ENCODE measurements at places on chromosomes 16 and 17.

- DNase-seq: no peak
Measured at GRCh38 chr17:77958716-77959125, 218 bp downstream of the TNRC6C start.

DNA sequence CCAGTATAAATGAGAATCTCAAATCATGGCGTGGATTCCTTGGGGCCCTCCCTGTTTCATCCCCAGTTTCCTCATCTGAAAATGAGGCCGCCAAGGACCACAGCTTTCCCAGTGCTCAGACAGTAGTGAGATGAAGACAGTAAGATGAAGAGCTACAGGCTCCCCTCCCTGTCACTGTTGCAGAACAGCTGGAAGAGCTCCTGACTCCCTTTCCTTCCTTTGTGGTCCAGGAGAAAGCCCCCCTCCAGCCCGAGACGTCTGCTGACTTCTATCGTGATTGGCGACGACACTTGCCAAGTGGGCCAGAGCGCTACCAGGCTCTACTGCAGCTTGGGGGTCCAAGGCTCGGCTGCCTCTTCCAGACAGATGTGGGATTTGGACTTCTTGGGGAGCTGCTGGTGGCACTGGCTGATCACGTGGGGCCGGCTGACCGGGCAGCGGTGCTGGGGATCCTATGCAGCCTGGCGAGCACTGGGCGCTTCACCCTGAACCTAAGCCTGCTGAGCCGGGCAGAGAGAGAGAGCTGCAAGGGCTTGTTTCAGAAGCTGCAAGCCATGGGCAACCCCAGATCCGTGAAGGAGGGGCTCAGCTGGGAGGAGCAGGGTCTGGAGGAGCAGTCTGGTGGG is 3.0 kb upstream of the EFTUD2 start:
- DNase-seq: no peak

- DNase-seq: no peak
Measured at GRCh38 chr16:69404275-69404805, 18.5 kb upstream of the TERF2 start.

- no peak for DNase-seq
Measured at GRCh38 chr16:28183484-28183883, 28.3 kb downstream of the XPO6 start.

DNA sequence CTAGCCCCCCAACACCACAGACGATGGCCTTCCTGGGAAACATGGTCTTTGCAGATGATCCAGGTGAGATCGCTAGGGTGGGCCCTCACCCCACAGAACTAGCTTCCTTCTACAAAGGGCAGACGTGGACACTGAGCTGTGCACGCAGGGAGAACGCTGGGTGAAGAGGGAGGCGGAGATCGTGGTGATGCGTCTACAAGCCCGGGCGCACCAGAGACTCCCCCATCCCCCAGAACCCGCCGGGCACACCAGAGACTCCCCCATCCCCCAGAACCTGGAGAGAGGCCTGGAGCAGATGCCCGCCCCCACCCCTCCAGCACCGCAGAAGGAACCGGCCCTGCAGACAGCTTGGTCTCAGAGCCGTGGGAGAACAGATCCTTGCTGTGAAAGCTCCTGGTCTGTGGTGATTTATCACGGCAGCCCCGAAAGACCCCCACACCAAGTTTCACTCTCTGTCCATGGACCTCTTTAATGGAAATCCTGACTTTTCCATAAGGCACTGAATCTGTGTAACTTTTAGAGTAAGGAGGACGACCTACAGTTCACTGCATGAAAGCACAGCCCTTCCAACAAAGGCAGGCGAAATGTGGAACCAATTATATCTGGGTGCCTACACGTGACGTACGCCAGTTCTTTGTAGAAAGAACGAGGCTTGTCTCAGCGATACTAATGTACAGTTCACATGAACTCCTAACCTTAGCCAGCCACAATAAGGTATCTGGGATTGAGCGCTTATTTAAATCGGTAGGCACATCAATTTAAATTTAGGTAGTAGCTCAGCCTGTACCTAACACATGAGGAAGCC is 88.5 kb downstream of the ANKRD11 start:
- no peak for DNase-seq

DNA sequence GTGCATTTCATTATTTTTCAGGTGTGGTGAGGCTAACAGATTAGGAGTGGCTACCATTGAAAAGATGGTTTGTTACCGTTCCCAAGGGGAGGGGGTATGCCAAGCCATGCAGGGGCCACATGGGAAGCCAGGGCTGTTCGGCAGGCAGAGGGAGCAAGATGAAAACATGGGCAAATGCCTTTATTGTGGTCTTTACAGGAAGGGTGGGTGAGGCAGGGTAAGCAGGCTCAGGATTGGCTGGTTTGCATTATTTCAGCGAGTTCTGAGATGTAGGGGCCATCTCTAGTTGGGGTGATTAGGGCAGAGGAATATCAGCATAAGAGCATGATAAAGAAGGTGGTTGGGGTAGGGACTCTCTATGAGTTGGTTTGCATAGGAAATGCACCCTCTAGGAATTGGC is 117.6 kb downstream of the CCT6B start:
- DNase-seq: no peak

DNA sequence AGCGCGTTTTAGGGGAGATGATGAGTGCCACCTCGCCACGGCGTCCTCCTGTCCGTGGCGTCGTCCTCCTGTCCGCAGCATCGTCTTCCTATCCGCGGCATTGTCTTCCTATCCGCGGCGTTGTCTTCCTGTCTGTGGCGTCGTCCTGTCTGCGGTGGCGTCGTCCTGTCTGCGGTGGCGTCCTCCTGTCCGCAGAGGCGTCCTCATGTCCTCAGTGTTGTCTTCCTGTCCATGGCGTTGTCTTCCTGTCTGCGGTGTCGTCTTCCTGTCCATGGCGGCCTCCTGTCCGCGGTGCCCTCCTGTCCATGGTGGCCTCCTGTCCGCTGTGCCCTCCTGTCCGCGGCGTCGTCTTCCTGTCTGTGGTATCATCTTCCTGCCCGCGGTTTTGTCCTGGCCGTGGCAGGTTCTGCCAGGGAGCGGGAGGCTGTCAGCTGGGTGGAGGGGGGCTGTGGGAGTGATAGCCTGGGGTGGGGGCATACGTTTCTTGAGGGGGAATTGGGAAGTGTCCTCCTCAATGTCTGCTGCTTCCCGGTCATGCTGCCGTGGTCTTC is 30.9 kb downstream of the TBCD start:
- no peak for DNase-seq

- no peak for DNase-seq
Measured at GRCh38 chr17:56752263-56752836, 81.4 kb downstream of the C17orf67 start.

- no peak for DNase-seq
Measured at GRCh38 chr16:19102187-19102872, 11.4 kb upstream of the ITPRIPL2 start.

GRCh38 chr17:44552361-44552760 is 4.9 kb upstream of the FZD2 start:
- no peak for DNase-seq

All from right forelimb (tissue), 1 donor.